ENCODE measurements at places on chromosomes 2 and 18.

DNA sequence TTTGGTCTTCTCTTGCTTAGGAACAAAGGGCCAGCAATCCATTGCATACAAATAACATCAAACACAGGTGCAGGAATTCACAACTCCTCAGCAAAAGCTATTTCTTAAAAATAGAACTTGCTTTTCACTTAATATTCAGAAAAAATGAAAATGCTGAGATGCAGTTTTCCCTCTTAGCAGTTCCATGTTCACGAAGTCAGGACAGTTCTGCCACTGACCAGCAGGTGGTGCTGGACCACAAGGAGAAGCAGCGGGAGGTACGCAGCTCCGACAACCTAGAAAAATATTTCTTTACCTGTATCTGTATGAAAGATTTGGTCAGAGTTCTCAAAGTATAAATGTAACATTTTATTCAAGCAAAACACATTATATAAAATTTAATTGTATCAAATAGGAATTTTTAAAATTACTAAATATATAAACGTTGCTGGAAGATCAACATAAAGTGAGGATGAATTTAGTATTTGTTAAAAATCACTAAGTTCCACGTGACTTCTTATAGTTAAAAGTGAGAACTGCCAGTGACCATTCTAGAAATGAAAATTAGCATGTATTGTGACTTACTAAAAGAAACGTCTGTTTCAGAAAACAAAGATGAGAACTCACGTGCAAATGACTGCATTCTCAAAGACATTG is 48.8 kb downstream of the ADNP2 start:
- peak; percentile 45 for DNase-seq

GRCh38 chr2:104539649-104540048 is 314.3 kb upstream of the POU3F3 start:
- no peak for DNase-seq

DNA sequence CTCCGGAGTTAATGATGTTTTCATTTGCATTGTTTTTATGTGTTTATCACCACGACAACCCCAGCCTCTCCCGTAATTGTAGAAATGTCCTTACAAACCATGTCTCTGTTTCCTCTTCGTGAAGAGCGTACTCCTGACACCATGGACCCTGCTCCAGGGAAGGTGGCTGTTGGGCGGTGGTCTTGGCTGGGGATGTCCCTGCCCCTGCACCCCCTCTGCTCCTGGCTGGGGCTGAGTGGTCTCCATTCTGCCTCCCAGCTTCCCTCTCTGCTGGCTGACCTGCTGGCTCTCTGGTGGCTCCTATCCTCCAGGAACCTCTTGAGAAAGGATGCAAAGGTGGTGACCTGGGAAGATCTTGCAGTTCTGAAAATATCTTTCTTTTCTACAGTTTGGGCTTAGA is 81.1 kb downstream of the ASB1 start:
- no peak for DNase-seq

- DNase-seq, result no peak
Observed at GRCh38 chr18:22272242-22272641, 102.9 kb downstream of the GATA6 start.

- no peak for DNase-seq
Observed at GRCh38 chr2:225190987-225191386, 148.7 kb upstream of the DOCK10 start.

- DNase-seq, result no peak
Observed at GRCh38 chr2:23241121-23241520, 143.9 kb upstream of the KLHL29 start.

- DNase-seq, result no peak
Observed at GRCh38 chr18:77086656-77087392, 45.8 kb downstream of the MBP start.

GRCh38 chr2:28310107-28310506 is 82.6 kb upstream of the FOSL2 start:
- no peak for DNase-seq

- DNase-seq, result no peak
Observed at GRCh38 chr2:196274387-196274809, 103.0 kb upstream of the STK17B start.

DNA sequence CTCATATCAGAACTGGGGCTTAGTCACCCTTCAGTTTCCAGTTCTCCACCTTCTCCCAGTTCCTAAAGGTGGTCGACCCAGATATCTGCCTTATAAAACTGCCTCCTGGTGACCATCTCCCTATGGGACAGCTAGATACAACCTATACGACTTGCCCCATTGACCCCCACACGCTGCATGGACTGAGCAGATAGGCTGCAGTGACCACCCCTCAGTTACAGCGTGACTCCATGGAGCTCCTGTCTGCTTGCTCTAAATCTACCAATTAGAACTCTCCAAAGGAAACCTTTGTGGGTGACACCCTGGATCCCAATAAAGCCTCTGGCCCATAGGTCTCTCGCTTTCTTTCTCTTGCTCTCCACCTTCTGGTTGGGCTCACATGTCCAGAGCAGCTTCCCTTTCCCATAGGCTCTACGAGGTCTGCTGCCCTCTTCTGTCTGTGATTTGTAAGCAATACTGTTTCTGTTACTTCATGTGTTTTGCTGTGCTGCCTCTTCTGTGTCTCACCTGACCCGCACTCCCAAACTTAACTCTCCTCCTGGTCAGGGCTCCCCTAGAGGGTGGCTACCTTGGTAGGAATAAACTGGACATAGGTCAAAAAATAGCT is 971.3 kb upstream of the FAM98A start:
- DNase-seq, result no peak

DNA sequence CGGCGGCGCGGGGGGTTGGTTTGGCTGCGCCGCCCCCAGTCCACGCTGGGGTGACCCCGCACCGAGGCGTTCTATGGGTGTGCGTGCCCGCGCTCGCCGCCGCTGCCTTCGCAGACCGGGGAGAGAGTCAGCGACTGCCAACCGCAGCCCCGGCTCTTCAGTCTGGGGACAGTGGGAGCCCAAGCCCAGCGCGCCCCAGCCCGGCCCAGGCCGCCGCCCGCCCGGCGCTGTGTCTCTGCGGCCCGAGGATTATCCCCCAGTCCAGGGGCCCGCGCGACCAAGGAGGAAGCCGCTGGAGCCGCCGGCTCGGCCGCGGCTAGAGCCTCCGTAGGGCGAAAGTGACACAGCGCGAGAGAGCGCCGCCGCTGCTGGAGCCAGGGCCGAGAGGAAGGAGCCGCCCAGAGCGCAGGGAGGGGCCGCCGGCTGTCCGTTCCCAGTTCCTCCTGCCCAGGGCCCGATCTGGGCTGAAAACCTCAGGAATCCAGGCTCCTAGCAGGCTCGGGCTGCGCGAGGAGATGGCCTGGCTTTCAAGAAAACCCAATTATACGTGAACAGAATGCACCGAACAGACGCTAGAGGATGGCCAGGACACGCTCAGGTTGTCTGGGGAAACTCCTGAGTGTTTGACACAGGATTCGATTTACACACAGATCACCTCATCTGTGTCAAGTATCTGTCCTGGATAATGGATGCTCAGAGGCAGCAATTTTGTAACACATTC is 2.4 kb downstream of the CTIF start:
- no peak for DNase-seq

DNA sequence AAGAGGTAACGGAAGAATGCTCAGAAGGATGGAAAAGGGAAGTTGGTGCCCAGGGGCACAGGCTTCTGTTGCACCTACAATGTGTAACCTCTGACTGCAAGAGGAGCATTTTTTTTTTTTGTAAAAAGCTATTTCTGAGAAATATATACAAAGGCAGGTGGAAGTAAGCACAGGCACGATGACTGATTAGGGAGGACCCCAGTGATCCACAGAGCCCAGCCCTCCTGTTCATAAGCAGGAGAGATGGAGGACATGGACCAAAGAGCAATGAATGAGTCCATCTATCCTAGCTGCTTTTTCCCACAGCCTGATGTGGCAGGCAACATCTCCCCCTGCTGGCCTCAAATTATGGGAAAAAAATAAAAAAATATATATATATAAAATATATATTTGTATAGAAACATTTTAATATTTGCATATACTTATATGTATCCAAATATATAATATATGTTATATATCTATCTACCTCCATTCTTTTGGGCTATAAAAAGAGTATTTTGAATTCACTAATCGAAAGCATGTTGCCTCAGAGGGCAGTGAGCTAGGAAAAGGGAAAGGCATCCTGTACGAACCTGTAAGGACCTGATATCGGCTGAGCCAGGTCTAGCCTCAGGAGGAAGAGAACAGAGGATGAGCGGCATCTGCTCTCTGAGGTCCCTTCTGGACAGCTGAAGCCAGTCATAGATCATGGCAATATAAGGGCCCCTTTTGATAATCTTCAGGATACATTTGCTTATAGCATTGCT is 166.0 kb upstream of the STK17B start:
- no peak for DNase-seq

DNA sequence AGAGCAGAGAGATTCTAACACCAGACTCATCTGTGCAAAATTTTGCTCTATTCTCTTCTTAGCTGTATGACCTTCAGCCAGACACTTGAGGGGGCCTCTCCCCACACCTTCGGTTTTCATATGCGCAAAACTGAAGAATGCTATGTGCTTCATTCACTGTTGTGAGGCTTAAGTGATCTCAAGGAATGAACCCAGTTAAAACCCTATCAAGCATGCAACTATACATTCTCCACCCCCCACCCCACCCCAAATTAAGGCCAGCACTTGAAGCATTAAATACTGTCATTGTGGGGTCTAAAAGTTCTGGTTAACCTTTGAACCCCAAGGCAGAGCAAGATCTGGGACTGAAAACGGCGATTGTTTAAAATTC is 10.0 kb downstream of the PCARE start:
- DNase-seq, result no peak

- no peak for DNase-seq
Observed at GRCh38 chr2:150876251-150876950, 385.3 kb downstream of the RBM43 start.

DNA sequence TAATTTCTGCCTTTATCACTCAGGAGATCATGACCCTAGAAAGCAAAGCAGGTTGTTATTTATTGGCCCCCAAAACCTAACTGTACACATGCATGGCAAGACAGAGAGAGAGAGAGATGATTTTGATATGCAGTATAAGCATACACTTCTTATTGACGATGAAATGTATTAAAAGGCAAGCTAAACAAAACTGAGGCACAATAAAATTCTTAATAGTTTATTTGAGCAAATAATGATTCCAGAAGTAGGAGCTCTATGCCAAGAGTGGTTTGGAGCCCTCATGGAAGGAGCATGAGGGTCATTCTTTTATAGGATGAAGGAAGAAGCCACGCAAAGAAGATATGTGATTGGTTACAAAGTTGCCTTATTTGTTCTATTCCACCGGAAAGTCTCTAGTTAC is 616.0 kb downstream of the FBXO15 start:
- no peak for DNase-seq

DNA sequence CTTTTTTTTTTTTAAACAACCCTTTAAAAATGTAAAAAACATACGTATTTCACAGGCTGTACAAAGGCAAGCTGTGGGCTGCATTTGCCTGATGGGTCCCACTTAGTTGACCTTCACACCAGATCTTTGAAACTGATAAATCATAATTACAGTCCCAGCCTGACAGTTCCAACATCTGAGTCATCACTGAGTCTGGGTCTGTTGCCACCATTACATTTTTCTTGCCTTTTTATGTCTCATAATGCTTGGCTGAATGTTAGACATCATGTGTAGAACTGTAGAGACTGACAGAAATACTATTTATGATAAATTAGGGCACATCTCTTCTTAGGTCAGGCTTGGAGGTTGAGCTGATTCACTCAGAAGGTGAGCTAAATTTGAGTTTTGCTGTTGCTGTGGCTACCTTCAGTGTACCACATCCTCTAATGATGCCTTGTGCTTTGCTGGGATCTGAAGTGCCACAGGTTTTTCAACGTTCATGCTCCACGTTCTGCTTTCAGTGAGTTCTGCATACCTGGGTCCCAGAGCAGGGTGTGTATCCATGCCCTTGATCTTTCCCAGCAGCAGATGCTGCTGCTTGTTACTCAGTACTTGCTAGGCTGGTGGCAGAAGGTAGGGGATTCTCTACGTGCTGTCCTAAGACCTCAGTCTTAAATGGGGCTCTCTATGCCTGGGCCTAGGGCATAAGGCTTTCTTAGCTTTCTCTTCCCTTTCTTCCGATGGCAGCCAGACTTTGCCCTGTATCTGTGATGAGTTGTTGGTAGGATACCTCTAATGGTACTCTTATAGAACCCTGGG is 160.6 kb upstream of the SMAD7 start:
- DNase-seq, result no peak

DNA sequence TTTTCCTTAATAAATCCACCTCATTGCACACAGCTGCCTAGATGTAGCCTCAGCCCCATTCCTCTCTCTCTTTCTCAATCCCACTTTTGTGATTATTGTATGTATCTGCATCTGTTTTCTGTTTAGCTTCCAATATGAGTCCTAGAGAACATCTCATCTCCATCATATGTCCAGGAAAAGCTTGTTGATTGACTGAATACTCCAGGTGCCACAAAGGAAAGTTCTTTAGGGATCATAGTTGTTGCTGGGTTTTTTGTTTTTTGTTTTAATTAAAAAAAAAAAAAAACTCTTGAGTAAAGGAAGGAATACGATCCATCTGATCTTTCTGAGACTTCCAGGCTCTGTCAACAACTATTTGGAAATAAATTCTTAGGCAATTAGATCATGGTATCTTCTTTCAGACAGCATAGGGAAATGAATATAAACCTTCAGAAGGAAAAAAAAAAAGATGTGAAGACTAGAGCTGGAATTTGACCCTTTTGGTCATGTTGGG is 42.5 kb downstream of the KIAA2012 start:
- DNase-seq, result no peak

GRCh38 chr2:47506024-47506423 is 103.1 kb downstream of the MSH2 start:
- no peak for DNase-seq

DNA sequence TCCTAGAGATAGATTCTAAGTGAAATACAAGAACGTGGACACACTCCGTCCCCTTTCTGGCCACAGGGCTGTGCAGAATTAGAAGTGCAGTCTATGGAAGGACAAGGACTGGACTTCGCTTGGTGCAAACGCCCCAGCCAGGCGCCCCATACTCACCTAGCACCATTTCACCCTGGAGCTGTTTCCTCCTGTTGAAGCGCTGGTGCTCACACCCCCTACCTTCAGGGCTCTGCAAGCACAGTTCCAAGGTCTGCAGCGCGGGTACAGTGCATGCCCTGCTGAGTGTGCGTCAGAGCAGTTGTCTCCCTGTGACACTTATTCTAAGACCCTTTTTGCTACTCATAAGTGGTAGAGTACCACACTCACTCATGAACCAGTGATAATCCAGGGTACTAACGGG is 3.0 kb downstream of the HPCAL1 start:
- no peak for DNase-seq

GRCh38 chr2:86138736-86139625 is 32.9 kb downstream of the PTCD3 start:
- no peak for DNase-seq

GRCh38 chr2:152497481-152498052 is 162.6 kb downstream of the FMNL2 start:
- DNase-seq, result no peak

GRCh38 chr2:124035001-124035400 is 9.9 kb downstream of the CNTNAP5 start:
- DNase-seq, result no peak

- DNase-seq, result no peak
Observed at GRCh38 chr2:35708411-35708923, 647.1 kb upstream of the CRIM1 start.

DNA sequence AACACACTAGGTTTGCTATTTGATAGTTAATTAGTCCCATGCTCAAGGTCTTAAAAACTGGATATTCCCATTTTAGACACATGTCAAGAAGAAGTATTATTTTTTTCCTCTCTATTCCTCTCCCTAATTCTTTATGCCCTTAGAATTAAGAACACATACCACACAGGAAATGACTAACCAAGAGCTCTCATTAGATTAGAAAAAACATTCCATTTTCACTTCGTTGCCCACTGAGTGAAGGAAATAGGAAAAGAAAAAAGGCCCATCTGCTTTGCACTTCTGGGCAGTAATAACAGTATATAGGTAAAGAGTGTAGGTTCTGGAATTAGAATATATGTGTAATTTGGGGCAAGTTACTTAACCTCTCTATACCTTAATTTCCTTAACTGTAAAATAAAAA is 26.9 kb downstream of the ACADL start:
- no peak for DNase-seq
